ENCODE measurements at places on chromosomes 2 and 18.

- DNase-seq = no peak
Observed at GRCh38 chr18:12839526-12840196, 44.4 kb downstream of the PTPN2 start.

DNA sequence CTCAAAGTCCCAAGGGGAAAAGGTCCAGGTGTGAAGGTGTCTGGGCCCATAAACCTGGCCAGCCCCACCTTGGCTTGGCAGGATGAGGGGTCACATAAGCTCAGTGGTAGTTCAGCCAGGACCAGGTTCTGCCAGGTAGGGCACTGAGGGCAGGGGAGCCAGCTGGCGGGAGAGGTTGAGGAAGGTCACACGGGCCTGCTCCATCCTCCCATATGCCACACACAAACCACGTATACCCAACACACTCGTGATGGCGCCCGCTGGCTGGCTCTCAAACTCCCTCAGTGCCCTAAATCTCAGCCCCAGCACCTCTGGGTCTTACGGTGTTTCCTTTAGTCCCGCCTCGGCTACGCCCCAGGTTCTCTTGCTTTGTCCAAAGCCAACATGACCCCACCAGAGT is 160.5 kb downstream of the ZFP36L2 start:
- no peak for DNase-seq

DNA sequence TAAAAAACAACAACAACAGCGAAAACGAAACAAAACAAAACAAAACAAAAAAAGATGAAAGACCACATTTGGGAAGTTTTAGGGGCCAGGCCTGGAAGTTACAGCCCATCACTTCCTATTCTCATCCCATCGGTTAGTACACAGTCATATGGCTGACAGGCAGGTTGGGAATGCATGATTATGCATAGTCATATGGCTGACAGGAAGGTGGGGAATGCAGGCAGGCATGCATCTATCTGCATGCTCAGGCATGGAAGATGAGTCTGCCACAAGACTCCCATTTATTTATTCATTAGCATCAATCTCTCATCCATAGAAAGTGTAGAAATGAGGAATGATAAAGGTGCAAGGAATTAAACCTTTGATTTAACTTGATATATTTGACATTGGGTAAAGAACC is 325.3 kb upstream of the MEX3C start:
- no peak for DNase-seq

DNA sequence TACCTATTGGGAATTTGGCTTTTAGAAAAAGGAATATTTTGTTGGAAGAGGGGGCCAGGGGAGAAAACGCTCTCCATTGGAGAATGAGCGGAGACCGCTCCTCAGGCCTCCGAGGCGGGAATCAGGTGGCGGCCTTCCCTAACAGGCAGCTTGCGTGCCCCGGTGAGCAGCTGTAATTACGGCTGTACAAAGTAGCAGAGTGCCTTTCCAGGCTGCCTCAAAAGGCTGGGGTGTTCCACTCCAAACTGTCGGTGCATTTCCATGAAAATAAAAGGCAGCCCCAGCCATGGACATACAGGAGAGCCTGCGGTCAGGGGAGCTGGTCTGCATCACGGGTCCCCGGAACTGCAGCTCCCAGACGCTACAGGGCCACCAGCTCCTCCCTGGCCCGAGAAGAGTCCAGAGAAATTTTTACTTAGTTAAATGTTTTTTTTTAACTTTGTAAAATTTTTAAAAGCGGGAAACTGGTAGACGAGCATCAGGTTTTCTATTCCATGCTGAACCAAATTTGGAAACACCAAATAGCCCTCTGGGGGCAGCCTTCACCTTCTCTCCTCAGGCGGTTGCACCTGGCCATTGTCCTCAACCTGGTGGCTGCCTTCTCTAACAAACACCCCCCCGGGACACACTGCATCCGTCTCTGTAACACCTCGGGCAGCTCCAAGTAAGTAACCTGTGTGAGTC is 209.3 kb upstream of the SALL3 start:
- no peak for DNase-seq

DNA sequence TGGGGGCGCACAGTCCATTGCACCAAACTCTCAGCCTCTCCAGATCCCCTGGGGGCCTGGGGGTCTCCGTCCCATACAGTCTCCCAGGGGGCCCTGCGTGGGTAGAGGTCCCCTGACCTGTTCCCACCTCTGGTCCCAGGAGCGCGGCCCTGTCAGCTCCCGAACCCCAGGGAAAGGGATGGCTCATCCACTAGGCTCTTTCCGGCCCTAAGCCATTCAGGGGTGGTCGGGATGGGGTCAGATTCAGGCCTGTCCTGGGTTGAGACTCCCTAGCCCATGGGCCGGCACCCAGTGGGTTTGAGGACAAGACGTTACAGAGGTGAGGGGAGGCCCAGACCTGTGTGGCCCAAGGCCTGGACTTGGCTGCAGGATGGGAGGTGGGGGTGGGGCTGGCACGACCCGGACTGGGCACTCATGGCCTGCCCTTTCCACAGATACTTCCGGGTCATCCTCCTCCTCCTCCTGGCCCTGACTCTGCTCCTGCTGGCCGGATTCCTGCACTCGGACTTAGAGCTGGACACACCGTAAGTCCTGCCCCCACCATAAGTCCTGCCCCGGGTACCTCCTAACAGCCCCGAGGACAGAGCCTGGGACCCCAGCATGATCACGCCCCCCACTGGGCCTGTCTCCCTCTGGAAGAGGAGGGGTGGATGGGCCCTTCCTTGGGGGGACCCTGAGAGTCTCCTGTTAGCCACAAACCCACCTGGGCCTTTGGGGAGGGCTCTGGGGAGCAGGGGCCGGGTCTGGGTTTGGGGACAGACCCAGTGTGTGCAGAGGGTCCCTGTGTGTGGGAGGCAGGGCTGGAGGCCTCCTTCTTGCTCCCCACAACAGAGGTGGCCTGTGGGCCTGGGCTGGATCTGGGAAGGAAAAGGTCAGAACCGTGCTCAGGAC is 10.1 kb upstream of the NEU4 start:
- DNase-seq = no peak

DNA sequence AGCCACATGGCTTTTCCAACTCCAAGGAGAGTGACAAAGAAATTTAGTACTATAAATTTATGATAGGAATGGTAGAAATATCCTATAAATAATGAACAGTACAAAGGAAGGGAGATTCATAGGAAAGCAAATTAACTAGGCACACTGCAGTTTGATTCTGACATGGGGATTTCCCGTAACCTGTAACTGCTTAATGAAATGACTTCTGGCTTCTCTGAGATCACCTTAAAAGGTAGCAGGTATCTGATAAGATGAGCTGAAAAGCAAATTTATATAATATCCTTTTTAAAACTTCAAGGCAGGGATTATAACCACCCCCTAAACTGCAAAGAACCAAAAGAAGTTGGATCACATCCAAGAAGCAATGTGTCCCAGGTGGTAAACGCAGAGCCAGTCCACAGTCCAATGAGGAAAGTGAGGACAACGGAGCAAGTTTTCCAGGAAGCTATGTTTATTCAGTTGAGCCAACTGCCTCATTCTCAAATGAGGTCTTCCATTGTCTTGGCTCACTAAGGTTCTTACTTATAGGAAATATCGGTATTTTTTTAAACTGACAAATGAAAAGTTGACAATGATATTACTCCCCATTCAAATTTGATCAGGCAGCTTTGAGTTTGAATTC is 43.0 kb downstream of the WIPF1 start:
- DNase-seq = no peak
